ENCODE measurements at places on chromosomes 4 and X. TPM values are rescaled to one million over a fixed set of nuclear protein-coding genes. Genes with fewer than 3 reads are reported as not detected.

The GYPB gene
- 6.7 TPM for total RNA-seq

The SMIM31 gene
- not detected for total RNA-seq

The CRMP1 gene
- total RNA-seq, result 278 TPM

GRCh38 chr4:40055863-40056715 lies 561 bp upstream of the N4BP2 start:
- peak; percentile 76 for DNase-seq

GRCh38 chrX:68685685-68686084 lies 38.2 kb downstream of the STARD8 start:
- DNase-seq, result no peak

The POU4F2 gene
- total RNA-seq, result 3.8 TPM

GRCh38 chr4:124633285-124633941 lies 79.1 kb downstream of the ANKRD50 start:
- no peak for DNase-seq

DNA sequence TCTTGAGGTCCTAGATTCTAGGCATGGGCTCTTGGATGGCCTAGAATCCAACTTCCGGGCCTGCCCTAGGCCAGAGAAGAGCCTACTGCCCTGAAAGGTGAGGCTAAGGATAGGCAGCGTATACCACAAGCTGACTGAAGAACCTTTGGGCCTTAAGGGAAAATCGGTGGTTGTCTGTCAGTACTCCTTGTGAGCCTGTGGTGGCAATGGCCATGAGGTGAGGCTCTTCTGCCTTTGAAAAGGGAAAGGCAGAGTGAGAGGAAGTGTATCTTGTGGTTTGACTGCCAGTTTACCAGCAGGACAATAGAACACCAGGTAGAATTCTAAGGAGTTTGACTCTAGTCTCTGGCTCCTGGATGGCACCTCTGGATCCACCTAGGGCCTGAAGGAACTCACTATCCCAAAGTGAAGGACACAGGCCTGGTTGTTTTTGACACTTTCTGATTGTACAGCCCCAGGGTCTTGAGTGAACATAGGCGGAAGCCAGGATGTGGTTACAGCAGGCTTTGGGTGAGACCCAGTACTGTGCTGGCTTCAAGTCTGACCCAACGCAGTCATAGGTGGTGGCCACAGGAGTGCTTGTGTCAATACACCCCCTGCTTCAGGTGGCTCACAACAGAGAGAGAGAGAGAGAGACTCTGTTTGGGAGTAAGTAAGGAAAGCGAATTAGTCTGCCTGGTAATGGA lies 20.9 kb downstream of the ITIH6 start:
- DNase-seq, result no peak

The HS6ST2 gene
- total RNA-seq, result 14.4 TPM

The PAGE5 gene
- not detected for total RNA-seq

The HSFX4 gene
- total RNA-seq, result not detected

- no peak for DNase-seq
Measured at GRCh38 chrX:150872773-150873336, 25.6 kb downstream of the CD99L2 start.

The DOK7 gene
- total RNA-seq, result 0.54 TPM

- DNase-seq, result no peak
Measured at GRCh38 chrX:69151866-69152284, 13.4 kb downstream of the PJA1 start.

The TKTL2 gene
- total RNA-seq, result 0.73 TPM

- DNase-seq, result no peak
Measured at GRCh38 chrX:11629593-11630211, 36.0 kb downstream of the ARHGAP6 start.

The MID2 gene
- 21.2 TPM for total RNA-seq

- no peak for DNase-seq
Measured at GRCh38 chr4:89889289-89889688, 5.4 kb upstream of the MMRN1 start.

The AKAP14 gene
- 2.4 TPM for total RNA-seq

DNA sequence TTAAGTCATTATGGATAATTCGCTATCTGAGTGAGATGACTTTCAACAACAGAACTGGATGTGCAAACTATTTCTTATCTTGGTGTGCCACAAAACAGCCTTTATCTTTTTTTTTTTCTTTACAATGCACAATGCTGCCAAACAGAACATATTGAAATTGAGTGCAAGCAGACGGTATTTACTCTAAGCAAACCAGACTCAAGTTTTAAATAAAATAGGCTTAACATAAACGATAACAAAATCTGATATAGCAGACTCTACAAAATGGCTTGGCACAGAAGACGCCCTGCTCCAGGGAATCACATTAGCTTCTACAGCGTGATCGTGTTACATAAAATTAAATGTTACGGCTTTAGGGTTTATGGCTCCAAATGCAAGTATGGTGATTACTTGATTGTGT lies 9.6 kb upstream of the STK32B start:
- no peak for DNase-seq

GRCh38 chrX:23902419-23902818 lies 5.3 kb downstream of the APOO start:
- DNase-seq, result peak; percentile 53

The HSFX2 gene
- total RNA-seq, result 0.54 TPM

DNA sequence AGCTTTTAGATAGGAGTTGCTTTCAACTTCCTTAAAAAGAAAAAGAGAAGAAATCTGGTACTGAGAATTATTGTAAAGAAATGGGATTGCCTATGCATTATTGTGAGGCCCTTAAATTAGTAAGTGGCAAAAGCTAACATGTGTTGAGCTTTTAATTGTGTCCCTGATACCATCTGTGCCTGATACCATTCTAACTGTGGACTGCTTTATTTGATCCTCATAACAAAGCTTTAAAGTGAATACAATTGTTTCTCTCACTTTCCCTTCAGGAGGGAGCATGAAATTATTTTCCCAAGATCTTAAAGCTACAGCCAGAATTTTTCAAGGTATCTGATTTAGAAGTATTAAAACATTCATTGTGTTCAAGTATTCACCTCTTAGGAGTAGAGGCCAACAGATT lies 9.9 kb downstream of the KCTD8 start:
- peak; percentile 10 for DNase-seq

The UNC5C gene
- 114 TPM for total RNA-seq

DNA sequence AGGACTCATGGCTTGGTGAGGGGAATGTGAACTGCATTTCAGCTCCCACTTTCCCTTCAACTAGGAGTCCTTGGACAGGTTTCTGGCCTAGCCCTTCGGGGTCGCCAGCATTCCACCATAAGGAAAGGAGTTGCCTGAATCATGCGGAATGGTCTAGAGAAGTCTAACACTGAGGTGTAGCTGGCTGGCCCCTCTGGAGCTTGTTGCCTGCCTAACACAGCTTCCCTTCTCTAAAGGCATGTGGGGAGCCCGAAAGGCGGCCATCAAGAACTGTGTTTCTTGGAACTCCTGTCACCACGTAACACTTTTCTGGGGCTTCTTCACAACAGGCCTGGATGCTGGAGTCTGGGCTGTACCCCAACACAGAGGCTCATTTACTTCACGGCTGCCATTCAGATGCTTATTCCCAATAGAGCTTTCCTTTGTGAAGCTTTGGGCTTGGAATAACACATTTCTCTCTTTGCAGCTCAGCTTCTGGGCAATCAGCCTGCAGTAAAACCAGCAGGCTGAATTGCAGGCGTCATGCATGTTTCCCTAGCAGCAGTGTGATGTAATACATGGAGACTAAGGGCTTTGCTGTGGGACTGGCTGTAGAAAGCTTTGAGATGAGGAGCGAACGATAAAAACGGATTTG lies 5.4 kb downstream of the GABRQ start:
- DNase-seq, result no peak

- DNase-seq, result no peak
Measured at GRCh38 chr4:108540536-108540935, 79.8 kb upstream of the RPL34 start.

DNA sequence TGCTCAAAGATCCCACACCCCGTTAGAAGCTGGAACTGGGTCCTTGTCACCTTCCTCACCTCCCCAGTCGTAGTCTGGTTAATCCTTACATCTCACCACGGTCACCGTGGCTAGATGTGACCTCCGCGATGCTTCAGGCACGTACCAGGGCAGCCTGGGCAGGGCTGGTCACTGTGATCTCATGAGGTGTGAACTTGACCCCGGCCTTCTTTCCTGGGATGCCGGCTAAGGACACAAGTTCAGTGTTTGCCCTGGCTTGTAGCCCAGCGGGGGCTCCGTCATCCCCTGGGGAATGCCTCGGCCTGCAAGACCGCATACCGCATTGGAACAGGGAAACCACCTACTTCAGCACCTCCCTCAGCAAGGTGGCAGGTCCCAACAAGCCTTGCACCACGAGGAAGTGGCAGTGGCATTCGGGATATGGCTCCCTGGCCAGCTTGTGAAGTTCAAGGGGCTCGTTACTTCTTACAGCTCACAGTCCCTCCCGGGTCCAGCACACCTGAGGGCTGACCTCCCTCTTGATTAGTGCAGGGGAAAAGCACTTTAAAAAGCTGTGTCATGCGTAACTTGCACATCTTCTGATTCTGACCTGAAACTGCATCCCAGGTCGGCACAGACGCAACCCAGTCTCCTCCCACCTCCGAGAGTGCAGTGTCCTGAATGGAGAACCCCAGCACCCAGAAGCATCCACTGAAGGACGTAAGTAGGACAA lies 25.9 kb downstream of the NOP14 start:
- no peak for DNase-seq

Data from cerebellum (tissue), 4 donors.